Activated gamma-delta T cell treated with anti-CD3 and anti-CD28 coated beads, Interleukin-2, amount 50 U/mL, for 16 hours (primary cell): ENCODE measurements at places on chromosomes 13 and 19.

- no peak for DNase-seq
These were observed 10.5 kb downstream of the GTPBP3 start for GRCh38 chr19:17347877-17348276.

- no peak for DNase-seq
These were observed 187.2 kb downstream of the ITGBL1 start for GRCh38 chr13:101639711-101640110.

- no peak for DNase-seq
These were observed 356.6 kb downstream of the TDRD3 start for GRCh38 chr13:60753641-60754040.

DNA sequence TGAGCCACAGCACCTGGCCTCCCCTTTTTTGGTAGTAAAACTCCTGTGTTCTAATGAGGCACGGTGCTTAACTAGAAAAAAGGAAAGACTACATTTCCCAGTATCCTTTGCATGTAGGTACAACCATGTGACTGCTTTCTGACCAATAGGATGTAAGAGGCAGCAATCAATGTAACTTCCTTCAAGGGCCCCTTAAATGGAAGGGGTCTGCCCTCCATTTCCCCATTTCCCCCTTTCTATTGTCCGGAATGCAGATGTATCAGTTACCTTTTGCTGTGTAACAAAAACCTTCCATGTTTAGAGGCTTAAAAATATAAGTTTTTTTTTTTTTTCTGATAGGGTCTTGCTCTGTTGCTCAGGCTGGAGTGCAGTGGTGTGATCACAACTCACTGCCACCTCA is 2.2 kb downstream of the GPR32 start:
- no peak for DNase-seq

DNA sequence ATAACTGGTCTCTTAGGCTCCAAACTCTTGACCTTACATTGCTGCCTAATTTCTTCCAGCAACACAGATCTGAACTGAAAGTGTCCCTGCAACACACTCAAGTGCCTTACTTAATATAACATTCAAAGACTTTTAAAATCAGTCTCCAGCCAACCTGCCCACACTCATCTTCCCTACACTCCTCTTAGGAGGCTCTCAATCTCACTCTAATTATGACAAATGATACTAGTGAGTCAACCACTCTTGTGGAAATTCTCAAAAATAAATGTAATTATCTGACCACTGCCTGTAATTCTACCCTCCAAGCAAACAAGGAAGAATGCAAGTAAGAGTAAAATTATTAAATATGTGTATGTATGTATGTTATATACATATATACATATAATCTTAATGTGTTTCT is 348.1 kb upstream of the MIR17HG start:
- DNase-seq, result no peak

DNA sequence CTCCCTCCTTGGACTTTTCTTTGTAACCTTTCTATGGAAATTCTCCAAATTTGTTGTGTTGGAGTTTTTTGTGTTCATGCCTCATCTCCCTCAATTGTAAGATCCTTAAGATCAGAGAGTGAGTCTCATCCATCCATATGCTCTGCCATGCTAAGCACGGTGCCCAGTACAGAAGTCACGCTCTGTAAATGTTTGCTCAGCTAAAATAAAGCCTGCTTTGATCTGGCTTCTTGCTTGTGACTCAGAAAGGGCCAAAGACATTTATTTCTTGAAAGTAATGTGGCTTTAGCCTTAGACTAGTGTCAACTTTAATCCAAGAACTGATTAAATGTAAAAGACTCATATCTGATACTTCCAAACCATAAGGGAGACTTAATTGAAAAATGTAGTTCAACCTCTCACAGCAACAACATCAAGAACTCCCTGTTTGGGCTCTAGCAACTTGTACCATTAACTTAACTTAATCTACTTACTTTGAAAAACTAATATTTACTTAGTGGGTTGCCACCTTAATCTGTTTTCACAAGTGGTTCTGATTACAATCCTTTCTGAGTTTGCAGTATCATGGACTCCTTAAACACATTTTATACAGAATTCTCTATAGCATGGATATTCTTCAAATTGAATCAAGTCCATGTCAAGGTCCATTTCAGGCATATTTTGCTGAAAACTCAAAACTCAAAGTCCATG is 100.2 kb downstream of the KL start:
- DNase-seq, result no peak

GRCh38 chr13:27794921-27795717 is 2.8 kb downstream of the GSX1 start:
- DNase-seq, result no peak

- DNase-seq, result no peak
These were observed 13.8 kb downstream of the COL5A3 start for GRCh38 chr19:9996541-9996940.

DNA sequence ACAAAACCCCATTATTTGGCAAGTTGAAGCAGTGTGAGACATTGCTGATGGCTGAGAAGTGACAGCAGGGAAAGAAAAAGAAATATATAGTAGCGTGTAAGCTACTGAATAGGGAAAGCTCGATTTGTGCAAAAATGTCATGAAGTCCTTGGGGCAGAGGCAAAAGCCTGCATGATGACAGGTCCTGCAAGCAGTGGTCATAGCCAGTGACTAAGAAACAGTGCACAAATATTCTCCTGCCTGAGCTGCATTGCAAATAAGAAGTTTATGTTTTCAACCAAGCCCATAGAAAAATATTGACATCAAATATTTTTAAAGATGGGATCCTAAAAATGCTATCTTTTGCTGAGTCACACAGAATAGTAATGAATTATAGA is 270.0 kb downstream of the SLITRK6 start:
- DNase-seq, result no peak

GRCh38 chr19:30682999-30683536 is 310.9 kb downstream of the ZNF536 start:
- DNase-seq, result peak; percentile 16

- DNase-seq, result no peak
These were observed 9.5 kb upstream of the SUPT20H start for GRCh38 chr13:37068962-37069361.

DNA sequence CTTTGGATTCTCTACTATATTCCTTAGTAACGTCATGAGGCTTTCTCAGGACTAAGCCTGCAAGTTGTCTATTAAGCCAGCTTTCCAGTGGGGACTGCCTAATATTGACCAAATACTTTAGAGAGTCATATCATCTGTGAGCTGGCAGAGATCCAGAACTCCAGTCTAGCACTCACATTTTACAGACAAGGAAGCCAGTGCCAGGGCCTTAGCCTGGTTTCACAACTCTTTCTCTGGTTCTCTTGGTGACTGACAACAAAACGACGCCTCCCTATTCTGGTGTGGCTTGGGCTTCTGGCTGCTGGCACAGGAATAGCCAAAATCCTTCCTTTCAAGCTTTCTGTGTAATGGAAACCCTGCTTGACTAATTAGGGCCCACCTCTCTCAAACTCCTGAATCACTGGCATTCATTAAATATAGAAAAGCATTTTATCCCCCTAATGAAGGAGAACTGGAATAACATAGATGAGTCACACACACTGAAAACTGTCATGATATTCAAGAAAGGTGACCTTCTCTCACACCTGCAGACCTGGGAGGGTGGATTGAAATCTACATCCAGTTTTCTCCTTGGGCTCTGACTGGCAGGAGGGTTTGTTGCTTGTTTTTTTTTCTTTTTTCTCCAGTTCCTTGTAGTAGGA is 75.2 kb upstream of the UBL3 start:
- no peak for DNase-seq

DNA sequence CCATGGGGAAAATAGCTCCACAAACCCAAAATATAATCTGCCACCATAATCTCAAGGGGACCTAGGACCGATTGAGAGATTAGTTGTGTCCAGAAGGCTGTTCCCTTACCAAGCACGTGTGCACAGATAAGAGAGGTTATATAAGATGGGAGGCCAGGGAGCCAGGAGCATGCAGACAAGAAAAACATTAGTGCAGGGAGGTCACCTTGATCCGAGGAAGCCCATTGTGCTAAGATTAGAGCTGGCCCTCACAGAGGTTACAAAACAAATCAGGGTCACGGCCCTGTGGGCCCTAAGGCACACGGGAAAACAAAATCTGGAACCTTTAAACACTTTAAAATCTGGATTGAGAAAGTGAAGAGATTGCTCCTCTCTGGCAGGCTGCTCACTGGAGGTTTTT is 37.7 kb downstream of the RGCC start:
- no peak for DNase-seq

DNA sequence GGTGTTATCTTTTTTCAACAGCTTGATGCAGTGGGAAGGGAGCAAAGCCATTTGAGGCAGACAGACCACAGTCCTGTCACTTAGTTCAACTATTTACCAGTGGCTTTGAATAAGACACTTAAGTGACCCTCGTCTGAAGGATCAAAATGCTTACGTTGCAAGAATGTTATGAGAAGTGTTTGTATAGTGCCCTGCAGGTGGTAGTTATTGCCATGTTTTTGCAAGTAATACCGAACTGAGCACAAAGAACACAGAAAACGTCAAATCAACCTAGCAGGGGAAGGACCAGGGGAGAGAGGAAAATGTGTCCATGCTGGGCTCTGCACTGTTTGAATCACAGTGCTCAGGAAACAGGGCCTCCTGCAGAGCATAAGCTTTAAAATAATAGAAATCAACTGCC is 2.8 kb downstream of the SOHLH2 start:
- no peak for DNase-seq
